DND-41 (cell line): ENCODE measurements at places on chromosomes 4 and X.

DNA sequence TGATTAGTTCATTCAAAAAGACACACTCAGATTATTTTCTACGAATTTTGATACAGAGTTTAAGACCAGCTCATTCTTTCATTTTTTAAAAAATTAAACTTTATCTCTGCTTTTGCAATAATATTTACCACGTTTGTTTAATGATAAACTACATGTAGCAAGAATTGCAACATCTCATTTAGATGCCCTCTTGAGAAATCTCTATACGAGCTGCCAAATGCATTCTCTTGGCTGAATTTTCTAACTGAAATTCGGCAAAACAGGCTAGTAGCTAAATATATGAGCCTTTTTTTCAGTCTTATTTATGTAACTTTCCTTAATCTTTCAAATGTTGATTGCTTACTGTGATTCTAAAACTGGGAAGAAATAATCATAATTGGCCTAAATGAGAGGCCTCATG lies 2.1 kb upstream of the GC start:
- H3K27ac ChIP-seq = no peak overlapping the region
- no peaks in the 10 kb centered on the region for H3K36me3 ChIP-seq
- no peaks in the 10 kb centered on the region for H3K27me3 ChIP-seq
- DNase-seq = no peak

- H3K27ac ChIP-seq = no peak overlapping the region
- no peak for DNase-seq
- no peaks in the 10 kb centered on the region for H3K36me3 ChIP-seq
- no peaks in the 10 kb centered on the region for H3K27me3 ChIP-seq
- H3K4me1 ChIP-seq = no peaks in the 10 kb centered on the region
- H3K4me3 ChIP-seq = no peak overlapping the region
Observed at GRCh38 chrX:43573441-43574015, 82.6 kb upstream of the MAOA start.

DNA sequence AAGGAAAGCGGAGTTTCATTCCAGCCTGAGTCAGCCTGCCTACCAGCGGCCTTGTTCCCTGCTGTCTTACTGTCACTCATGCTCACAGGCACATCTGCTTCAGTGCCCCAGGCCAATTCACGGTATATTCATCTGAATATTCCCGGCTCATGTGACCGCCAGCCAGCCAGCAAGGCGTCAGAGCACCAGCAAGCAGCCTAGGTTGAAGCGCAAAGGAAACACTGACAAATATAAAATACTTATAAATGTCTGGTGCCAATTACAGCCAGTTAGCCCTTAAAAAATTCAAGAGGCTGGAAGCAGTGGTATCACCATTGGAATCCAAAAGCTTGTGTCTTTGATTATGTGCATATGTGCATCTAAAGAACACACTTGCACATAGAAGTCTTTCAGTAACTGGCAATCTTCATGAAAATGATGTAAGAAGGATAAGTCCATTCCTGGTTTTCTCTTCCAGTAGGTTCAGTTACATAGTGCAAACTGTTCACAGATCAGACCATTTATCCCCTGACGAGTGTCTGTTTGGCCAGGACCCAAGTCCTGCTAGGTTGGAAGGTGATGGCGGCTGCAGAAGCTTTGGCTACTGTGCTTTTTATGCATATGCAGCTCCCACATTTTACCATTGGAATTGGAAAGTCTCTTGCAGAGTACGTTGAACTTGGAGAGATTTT lies 61.3 kb downstream of the LUZP4 start:
- H3K4me3 ChIP-seq = no peak overlapping the region
- no peak for DNase-seq
- no peaks in the 10 kb centered on the region for H3K27me3 ChIP-seq
- no peaks in the 10 kb centered on the region for H3K36me3 ChIP-seq
- H3K4me1 ChIP-seq = no peaks in the 10 kb centered on the region
- no peak overlapping the region for H3K27ac ChIP-seq

- H3K4me3 ChIP-seq = no peak overlapping the region
- peaks cover 9% of the 10 kb centered on the region; the same call in 1 of the 2 replicates for H3K4me1 ChIP-seq
- DNase-seq = no peak
Observed at GRCh38 chrX:19760345-19760744, 127.1 kb downstream of the SH3KBP1 start.
